Fibroblast of lung (primary cell): ENCODE measurements at places on chromosomes 1 and 21. TPM values are rescaled to one million over a fixed set of nuclear protein-coding genes. Genes with fewer than 3 reads are reported as not detected.

The PRRX1 gene
- 121 and 128 TPM in 2 replicates for total RNA-seq

The MPZ gene
- total RNA-seq, result 0.51 and 0.99 TPM in 2 replicates

The FCRL6 gene
- total RNA-seq, result not detected in 2 replicates

The FCRL3 gene
- not detected in 2 replicates for total RNA-seq

The SYT14 gene
- 0.26 and 0.99 TPM in 2 replicates for total RNA-seq

The TSPAN2 gene
- 0.66 and 2.1 TPM in 2 replicates for total RNA-seq

The EPHA2 gene
- 21.1 and 24.6 TPM in 2 replicates for total RNA-seq

The KPNA6 gene
- 27.0 and 40.1 TPM in 2 replicates for total RNA-seq

The CFHR4 gene
- total RNA-seq, result not detected in 2 replicates

The KRTAP10-8 gene
- not detected in 2 replicates for total RNA-seq

The SDCCAG8 gene
- total RNA-seq, result 53.2 and 72.7 TPM in 2 replicates

The RIPPLY3 gene
- not detected in 2 replicates for total RNA-seq

The CPTP gene
- total RNA-seq, result 9.0 and 10.1 TPM in 2 replicates

The CD164L2 gene
- total RNA-seq, result not detected in 2 replicates

The LYPD8 gene
- 0.17 TPM in 1 of 2 replicates, not detected in the other for total RNA-seq

The LCE1B gene
- total RNA-seq, result not detected in 2 replicates

The CAMSAP2 gene
- total RNA-seq, result 21.8 and 32.5 TPM in 2 replicates

The TCP10L gene
- 0.51 and 0.83 TPM in 2 replicates for total RNA-seq

The CFHR3 gene
- total RNA-seq, result 0.17 and 0.26 TPM in 2 replicates

The CYP4B1 gene
- total RNA-seq, result not detected in 2 replicates

The ZSWIM5 gene
- 0.77 and 0.99 TPM in 2 replicates for total RNA-seq

The CD1E gene
- not detected in 2 replicates for total RNA-seq

The TMEM54 gene
- 57.5 and 69.9 TPM in 2 replicates for total RNA-seq

The FAM177B gene
- not detected in 2 replicates for total RNA-seq

The SH3D21 gene
- total RNA-seq, result 2.8 and 3.3 TPM in 2 replicates
